ENCODE measurements at places on chromosomes 6 and 20.

GRCh38 chr6:56293781-56294180 lies 46.4 kb upstream of the COL21A1 start:
- DNase-seq, result no peak

DNA sequence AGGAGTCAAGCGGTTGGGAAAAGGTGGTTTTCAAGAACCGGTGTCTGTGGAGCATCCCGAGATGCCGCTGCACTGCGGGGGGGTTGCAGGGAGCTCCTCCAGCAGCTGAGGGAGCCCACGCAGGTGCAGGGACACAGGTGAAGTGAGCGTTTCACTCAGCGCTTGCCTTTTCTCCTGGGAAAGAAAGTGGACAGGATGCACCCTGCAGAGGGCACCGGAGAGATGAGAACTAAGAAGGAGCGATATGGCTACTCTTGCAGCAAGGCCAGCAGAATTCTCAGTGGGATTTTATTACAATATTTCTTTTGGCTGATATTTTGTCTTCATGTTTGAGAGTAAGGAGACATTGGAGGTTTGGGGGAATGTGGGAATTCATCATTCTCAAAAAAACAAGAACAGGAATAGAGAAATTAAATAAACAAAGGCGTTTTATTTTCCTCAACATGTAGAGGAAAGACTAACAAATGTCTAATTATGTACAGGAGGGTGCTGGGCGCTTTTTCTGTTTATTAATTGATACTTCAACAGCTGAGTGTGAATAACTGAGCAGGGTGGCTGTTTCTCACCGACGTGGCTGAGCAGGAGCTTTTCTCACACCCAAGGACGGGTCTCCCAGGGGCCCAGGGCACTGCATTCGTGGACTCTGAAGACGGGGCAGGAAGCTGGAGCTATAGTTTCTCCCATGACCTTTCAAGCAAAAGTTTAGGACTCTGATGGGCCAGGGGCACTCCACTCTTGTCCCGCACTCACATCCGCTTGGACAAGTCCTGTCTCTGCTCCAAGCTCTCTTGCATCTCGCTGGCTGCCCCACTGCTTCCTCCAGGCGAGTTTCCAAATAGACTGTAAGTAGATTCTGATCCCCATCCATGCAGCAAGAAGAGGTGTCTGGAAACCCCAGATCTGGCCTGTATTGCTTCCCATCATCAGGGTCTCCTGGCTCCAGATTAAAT lies 176.1 kb downstream of the SMOC2 start:
- no peak for DNase-seq

GRCh38 chr6:27617700-27618689 lies 145.1 kb upstream of the ZNF184 start:
- no peak for DNase-seq

DNA sequence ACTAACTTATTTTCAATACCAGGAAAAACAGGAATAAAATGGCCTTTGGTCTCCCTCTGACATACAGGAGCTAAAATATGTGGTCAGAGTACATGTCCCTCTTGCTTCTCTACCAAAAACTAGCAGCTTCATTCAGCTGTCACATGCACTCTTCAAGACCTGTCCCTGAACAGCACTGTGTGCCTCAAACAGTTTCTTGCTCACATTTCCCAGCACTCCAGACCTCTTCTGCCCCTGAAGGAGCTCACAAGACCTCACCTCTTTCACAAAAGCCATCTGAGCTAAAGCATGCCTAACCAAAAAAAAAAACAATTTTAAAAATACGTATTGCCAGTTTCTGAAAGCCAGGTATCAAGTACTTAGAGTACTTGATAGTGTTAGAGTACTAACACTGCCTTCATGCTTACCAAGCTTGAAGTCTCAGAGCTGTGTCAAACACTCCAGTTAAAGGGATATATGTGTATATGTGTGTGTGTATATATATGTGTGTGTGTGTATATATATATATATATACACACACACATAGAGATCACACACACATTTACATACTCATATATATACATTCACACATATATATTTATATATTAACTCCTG lies 148.3 kb upstream of the POU3F2 start:
- no peak for DNase-seq

GRCh38 chr20:40090236-40090635 lies 598.8 kb downstream of the MAFB start:
- no peak for DNase-seq

DNA sequence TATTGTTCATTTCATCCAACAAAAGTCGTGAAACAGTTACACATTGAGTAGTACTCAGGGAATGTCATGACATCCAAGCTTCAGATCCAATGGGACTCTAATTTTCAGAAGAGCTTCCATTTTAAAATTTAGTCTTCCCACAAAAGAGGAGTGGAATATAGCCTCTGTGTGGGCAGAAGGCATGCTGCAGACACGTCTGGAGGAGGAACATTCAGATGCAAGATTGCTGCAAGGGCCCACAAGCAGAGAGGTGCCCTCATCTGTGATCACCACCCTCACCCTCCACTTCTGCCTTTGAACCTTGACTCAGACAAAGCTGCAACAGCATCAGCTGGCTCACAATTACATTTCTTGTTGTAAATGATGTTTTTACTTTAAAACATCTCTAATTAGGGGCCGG lies 29.9 kb downstream of the NRN1 start:
- no peak for DNase-seq

DNA sequence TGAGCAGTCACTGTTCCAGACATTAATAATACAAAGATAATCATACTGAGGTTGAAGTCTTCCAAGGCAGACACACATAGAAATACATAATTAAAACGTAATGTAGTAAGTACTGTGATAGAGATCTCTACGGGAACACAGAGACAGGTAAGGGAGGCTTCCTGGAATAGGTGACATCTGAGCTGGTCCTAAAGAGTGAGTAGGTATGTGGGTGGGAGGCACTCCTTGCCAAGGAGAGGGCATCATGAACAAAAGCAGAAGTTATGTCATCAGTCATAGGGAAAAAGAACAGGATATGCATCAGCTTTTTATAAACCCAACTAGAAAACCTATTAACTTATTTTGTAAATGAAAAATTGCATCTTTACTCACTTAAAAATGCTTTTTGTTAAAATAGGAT lies 110.0 kb downstream of the MAP7 start:
- DNase-seq, result no peak

DNA sequence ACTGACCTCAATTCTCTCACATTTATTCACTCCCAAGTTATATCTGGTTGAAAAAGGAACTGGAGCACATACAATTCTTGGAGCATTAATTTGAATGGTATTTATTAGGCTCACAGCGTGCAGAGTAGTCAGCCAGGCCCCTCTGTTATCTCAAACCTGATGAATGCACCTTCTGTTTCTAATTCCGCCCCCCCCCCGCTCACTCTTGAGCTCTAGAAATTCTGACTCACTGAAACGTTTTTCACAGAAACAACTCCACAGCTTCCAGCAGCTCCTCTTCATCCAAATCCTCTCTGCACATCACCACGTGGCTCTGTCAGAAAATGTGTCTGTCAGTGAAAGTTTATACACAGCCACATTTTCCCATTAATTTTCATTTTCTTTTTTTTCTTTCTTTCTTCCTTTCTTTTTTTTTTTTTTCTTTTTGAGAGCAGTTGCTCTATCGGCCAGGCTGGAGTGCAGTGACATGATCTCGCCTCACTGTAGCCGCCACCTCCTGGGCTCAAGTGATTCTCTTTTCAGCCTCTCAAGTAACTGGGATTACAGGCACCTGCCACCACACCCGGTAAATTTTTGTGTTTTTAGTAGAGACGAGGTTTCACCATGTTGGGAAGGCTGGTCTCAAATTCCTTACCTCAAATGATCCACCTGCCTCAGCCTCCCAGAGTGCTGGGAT lies 109.4 kb downstream of the TBXT start:
- no peak for DNase-seq

DNA sequence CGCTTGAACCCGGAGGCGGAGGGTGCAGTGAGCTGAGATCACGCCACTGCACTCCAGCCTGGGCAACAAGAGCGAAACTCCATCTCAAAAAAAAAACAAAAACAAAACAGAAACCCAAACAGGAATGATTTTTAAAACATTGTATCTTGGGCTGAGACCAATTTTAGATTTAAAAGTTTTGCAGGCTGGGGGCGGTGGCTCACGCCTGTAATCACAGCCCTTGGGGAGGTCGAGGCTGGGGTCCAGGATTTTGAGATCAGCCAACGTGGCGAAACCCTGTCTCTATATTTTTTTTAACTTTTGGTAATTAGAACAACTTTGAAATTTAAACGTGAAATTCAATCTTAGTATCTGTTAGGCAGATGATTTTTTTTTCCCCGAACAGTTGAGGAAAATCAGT lies 70.5 kb downstream of the AKAP12 start:
- no peak for DNase-seq

- no peak for DNase-seq
These were observed 697.1 kb downstream of the DOK5 start for GRCh38 chr20:55172310-55173002.

DNA sequence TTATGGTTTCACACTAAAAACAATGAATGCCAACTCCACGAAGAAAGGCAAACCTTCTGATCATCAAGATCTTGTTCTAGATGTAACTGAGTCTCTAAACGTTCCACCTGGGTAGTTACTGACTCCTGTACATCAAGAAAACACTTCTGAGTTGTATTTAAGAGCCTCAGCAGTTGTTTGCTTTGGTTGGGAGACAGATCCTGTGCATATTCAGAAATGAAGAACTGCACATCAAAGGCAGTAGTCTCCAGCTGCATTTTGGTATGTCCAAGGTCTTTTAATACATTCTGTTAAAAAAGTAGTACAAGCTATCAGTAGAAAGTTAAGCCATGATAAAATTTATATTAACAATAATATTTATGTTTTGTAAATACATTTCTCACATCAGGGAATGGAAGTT lies 41.3 kb downstream of the DST start:
- DNase-seq, result no peak

DNA sequence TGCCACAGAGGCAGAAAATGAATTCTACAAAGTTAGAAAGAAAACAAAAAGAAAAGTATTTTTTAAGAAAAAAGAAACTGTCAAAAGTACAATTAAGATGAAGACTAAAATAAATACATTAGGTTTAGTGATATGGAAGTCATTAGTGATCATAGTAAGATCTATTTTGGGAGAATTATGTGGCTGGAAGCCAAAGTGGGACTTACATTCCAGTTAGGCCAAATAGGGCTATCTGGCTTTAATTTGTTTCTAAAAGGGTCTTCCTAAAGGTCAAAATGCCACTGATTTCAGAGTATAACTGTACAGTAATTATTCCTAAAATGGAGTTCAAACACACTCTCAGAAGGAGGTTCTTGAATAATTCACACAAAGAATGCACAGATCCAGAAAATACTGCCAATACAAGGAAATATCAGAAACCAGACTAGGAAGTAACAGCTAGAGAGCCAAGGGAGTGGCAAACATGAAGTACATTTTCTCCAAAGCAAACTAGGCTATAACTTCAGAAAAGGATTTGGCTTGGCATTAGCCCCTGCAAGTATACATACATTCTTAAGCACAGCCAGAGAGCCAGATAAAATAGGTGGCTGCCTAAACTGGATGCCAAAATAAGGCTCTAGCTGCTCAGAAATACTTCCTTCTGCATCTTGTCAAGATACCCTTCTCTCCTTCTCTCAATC lies 45.3 kb downstream of the PDSS2 start:
- DNase-seq, result no peak

- DNase-seq, result no peak
These were observed 37.1 kb downstream of the MAP1LC3A start for GRCh38 chr20:34595377-34596184.

GRCh38 chr20:63735859-63736718 lies at the start of gene LIME1:
TSS of gene LIME1 (plus strand) at chr20:63736664. CDS start at chr20:63737550, 886 bp downstream.
- peak; percentile 83 for DNase-seq

GRCh38 chr6:13425943-13426931 lies 61.2 kb downstream of the GFOD1 start:
- no peak for DNase-seq

- DNase-seq, result no peak
These were observed 8.7 kb upstream of the OSER1 start for GRCh38 chr20:44219170-44219730.

All from CD4-positive, alpha-beta T cell treated with Interleukin-1 beta for 1 hour (primary cell).